LHCN-M2 (cell line): ENCODE measurements at places on chromosomes 5 and 9. TPM values are rescaled to one million over a fixed set of nuclear protein-coding genes. Genes with fewer than 3 reads are reported as not detected.

GRCh38 chr5:132684922-132685720 is 11.3 kb downstream of the IL4 start:
- DNase-seq = no peak

GRCh38 chr5:12095808-12096281 is 191.6 kb upstream of the CTNND2 start:
- DNase-seq = no peak

- DNase-seq = no peak
Observed at GRCh38 chr5:1464096-1464446, 18.8 kb upstream of the SLC6A3 start.

GRCh38 chr5:59684388-59685190 is 208.9 kb downstream of the PDE4D start:
- DNase-seq = no peak

DNA sequence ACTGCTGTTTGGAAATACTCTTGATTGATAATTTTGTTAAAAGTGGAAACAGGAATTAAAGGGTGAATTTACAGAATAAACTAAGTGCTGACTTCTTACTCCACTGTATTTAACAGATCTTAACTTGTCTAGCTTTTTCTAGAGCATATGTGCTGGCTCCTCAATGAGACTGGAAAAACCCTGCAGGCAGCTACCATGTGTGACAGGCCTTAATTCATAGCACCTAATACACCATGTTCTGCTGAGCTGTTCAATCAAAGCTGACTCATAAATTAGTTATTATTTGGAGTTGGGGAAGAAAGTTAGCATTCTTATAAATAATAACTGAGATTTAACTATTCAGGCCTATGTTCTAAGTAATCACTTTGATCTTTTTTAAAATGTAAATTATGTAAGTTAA is 29.4 kb downstream of the CTNNAL1 start:
- no peak for DNase-seq

DNA sequence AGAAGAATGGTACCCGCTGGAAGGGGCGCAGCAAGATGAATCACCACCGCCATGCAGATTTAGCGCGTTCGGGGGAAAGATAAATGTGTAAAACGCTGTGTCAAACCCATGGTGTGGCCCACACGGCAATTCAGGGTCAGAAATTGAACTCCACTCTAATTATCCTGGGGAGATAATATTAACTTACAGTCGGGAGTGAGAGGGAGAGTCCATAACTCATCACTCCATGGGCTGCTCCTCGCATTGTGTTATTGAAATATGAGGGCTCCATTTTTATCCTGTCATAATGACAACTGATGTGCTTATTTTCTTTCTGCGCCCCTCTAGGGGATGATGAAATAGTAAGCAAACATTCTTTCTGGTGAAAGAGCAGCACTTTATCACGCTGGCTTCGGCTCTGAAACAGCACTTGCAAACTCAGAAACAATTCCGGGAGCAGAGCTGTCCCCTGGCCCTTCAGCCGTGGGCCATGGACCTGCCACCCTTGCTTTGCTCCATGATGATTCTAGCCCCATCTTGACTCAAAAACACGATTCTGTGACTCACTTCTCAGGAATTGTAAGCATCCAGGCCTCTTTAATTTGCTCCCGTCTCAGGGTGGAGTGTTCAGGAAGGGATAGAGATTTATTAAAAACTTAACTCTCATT is 431.6 kb downstream of the IRX1 start:
- no peak for DNase-seq

DNA sequence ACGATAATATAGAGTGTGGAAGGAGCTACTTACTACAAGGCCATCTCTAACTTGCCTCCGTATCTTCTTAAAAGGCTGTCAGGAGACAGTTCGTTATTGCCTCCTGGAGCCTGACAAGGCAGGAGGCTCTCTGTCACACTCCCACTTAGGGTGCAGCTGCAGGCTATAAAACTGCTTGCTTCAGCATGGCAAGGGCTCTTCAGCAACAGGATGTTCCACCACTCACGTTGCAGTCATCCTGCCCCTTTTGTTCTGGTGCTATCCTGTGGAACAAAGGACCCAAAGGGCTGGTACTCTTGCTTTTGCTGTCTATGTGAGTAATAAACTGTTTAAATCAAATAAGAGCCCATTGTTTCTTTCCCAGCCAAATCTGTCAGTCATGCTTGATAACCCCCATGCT is 508.9 kb downstream of the NTRK2 start:
- no peak for DNase-seq

The PCDH12 gene
- under 0.01 TPM in 1 of 2 replicates, not detected in the other for total RNA-seq

The PCDHB7 gene
- 2.0 and 3.4 TPM in 2 replicates for total RNA-seq

The TMEM252 gene
- not detected in 2 replicates for total RNA-seq

The ELOVL7 gene
- total RNA-seq = not detected in 2 replicates
